Kidney epithelial cell (primary cell): ENCODE measurements at places on chromosomes 5 and 9. TPM values are rescaled to one million over a fixed set of nuclear protein-coding genes. Genes with fewer than 3 reads are reported as not detected.

Gene DIAPH1
- 99.7 and 103 TPM in 2 replicates for total RNA-seq

Gene LHX2
- not detected in 2 replicates for total RNA-seq

Gene PRSS3
- 1.1 and 5.1 TPM in 2 replicates for total RNA-seq

Gene FOXD1
- 14.7 and 22.0 TPM in 2 replicates for total RNA-seq

Gene INSL4
- total RNA-seq: not detected in 2 replicates

Gene DMXL1
- 18.1 and 20.8 TPM in 2 replicates for total RNA-seq

Gene ZNF608
- total RNA-seq: 50.2 and 67.7 TPM in 2 replicates

Gene PCDHGA2
- 2.8 and 2.9 TPM in 2 replicates for total RNA-seq

Gene BRD8
- 21.2 and 21.5 TPM in 2 replicates for total RNA-seq

Gene PRR7
- 5.8 and 10.3 TPM in 2 replicates for total RNA-seq

Gene DRD1
- total RNA-seq: 0.07 TPM in 1 of 2 replicates, not detected in the other

Gene RANBP3L
- total RNA-seq: 0.07 TPM in 1 of 2 replicates, not detected in the other

Gene NUTM2G
- not detected in 2 replicates for total RNA-seq

Gene PRLR
- 1.8 and 3.8 TPM in 2 replicates for total RNA-seq

Gene TENT4A
- 11.5 and 12.0 TPM in 2 replicates for total RNA-seq

Gene IGFBPL1
- total RNA-seq: 2.5 and 10.0 TPM in 2 replicates

Gene PCDHB9
- 0.71 and 0.82 TPM in 2 replicates for total RNA-seq

Gene WDR31
- total RNA-seq: 2.7 and 3.0 TPM in 2 replicates

Gene ZSWIM6
- 18.5 and 22.5 TPM in 2 replicates for total RNA-seq

Gene NR4A3
- total RNA-seq: 0.41 and 0.50 TPM in 2 replicates

Gene FASTKD3
- total RNA-seq: 16.2 and 17.0 TPM in 2 replicates

Gene SPATA31E1
- total RNA-seq: not detected in 2 replicates

Gene ZFP2
- total RNA-seq: 1.3 and 2.9 TPM in 2 replicates
